Activated T-helper 1 cell treated with anti-CD3 and anti-CD28 coated beads, Interleukin-2, amount 50 U/mL, for 16 hours (primary cell): ENCODE measurements at places on chromosomes 7 and 10.

GRCh38 chr10:6035101-6035834 is 26.9 kb downstream of the IL2RA start:
- no peak for DNase-seq

DNA sequence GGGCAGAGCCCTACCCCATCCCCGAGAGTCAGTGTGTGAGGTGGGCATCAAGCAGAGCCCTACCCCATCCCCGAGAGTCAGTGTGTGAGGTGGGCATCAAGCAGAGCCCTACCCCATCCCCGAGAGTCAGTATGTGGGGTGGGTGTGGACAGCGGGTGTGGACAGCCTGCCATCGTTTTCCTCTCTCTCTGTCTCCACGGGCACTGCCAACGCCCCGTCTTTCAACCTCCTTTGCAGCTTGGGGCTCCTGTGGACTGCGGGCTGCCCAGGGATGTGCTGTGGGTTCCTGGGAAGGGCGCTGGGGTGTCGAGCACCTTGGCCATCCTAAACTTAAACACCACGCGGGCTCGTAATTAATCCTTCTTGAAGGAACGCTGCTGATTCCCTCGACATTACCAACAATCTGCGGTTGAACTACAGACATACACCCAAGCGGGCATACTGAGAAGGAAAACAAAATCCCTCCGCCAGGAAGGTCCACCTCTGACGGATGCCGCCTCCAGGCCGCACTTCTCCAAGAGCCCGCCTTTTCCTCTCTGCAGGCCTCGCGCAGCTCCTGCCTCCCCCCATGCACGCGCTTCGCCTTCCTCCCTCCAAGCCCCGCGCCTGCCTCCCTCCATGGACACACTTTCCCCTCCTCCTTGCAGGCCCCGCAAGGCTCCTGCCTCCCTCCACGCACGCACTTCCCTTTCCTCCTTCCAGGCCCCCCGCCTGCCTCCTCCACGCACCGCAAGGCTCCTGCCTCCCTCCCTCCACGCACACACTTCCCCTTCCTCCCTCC is 65.1 kb downstream of the ADARB2 start:
- DNase-seq, result no peak

- no peak for DNase-seq
These were observed 1.9 kb upstream of the STX1A start for GRCh38 chr7:73721377-73721817.

DNA sequence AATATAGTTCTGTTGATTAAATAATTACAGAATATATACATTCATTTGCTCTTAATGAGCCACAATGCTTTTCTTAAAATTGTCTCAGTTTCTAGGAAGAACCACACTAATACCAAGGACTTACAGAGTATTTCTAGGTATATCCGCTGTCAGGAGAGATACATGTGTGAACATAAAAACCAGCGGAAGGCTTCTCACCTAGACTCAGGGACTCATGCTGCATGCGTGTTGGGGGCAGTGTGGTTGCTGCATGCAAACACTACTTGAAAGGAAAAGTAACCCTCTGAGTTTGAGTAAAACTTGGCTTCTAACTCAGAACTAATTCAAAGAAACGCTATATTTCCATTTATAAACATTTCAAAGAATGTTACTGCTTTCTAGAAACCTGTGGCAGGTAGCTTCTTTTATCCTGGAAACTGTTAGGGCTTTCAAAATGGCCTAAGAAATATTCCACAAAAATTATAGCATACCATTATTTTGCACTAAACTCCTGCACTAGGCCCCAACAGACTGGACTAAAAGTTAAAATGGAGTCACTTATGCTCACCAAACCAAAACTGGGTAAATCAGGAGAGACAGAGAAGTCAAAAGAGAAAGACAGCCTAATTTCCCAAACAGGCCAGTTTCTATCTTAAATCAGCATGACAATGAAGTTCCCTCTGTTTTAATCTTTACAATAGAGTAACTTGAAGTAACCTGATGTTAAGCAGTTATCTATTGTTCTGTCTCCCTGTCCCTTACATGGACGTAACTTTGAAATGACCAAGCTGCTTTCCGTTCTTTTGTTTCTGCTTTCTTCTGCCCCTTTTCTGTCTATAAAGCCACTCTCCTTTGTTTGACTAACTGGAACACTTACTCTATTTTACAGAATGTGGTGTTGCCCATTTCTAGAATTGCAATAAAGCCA is 95.2 kb upstream of the FAM133B start:
- DNase-seq, result no peak

DNA sequence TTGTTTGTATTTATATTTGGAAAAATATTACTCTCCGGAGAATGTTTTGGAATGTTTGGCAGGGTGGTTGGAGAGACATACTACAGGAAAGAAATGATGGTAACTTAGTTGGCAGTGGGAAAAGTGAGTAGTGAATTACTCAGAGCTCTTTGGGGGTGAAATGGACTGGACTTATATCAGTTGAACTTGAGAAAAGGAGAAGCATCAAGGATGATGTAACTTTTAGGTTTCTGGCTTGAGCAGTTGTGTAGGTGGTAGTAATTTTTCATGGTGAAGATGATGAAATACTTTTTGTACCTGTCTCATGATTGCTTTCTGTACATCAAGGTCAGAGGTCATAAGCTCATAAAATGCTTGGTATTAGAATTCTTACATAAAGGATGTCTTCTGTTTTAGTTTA is 617.2 kb downstream of the AUTS2 start:
- DNase-seq, result no peak

DNA sequence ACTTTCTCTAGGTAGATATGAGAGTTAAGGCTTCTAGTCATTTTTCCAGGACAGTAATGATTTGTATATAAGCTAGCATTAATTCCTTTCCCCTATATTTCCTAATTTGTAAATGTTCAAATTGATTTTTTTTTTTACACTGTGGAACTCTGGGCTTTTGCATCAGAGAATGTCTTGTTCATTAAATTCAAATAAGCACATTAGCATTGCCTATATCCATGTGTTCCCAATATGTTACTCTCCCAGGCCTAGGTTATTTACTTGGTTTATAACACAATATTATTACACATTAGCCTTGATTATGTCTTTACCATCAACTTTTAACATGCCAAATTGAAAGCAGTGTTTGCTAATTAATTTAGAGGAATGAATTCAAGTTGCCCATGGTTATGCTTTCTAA is 83.4 kb upstream of the SAMD8 start:
- DNase-seq, result no peak

- no peak for DNase-seq
These were observed 161.4 kb downstream of the TFEC start for GRCh38 chr7:115869190-115869589.

DNA sequence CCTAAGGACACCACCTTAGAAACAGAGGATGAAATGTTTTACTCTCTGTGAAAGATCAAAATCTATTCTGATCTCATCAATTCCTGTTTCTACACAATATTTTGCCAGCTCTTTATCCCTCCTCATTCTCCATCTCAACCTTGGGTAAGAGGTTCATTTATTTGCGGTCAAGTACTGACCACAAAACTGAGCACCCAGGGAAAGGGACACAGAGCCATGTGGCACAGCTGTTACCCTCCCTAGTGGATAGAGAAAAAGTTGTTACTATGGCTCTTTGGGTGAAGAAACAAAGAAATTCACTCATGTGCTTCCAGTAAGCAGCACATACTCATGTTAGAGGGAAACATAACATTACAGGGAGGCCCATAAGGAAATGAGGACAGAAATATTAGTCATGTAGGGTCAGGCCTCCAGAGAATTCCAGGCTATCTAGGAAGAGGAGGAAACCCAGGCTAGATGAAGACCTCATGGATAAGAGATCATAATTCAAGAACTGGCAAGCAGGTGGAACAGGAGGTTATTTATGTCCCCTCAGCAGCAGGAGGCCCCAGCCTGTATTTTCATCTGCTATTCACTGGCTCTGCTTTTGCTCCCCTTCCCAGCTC is 114.5 kb downstream of the ATE1 start:
- DNase-seq, result no peak

GRCh38 chr10:42638821-42639270 is 476 bp upstream of the ZNF33B start:
- DNase-seq, result no peak

DNA sequence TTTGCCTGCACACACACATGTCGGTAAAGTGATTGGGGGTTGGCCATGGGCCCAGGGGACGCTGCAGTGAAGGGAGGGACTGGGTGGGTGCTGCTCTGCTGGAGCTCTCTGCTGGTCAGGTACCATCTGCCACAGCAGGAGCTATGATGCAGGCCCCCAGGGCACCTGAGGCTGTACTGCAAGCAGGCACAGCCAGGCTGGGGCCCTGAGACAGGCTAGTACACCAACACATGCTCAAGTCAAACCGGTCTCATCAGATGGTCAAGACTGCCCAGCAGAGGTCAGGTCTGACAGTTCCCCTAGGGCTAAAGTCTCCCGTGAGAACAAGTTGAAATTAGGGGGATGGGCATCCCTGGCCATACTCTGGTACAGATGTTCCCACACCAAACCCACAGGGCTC is 118.3 kb upstream of the THSD7A start:
- no peak for DNase-seq

DNA sequence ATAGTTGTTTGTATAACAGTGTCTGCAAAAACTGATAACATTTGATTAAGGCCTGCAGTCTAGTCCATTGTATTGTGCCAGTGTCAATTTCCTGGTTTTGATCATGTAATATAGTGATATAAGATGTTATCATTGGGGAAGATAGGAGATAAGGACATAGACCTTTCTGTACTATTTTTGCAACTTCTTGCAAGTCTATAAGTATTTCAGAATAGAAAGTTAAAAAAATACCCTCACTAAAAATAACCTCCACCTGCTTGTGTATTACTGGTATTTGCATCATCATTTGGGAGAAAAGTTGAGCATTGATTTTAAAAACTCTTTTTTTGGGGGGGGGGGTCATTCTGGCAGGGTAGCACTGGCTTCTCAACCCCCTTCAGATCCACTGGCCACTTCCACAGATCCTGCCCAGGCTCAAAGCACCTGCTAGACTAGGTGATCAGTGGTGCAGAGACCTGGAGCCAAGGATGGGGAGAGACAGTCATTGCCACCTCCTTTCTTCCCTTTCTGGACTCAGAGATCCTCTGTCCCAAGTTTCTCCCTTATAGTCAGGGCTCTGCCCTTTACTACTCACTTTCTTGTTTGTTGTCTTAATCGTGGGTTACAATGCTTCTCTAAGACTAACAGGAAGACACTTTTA is 103.0 kb downstream of the RBM20 start:
- DNase-seq, result no peak
